ENCODE measurements at places on chromosomes 12 and 14.

DNA sequence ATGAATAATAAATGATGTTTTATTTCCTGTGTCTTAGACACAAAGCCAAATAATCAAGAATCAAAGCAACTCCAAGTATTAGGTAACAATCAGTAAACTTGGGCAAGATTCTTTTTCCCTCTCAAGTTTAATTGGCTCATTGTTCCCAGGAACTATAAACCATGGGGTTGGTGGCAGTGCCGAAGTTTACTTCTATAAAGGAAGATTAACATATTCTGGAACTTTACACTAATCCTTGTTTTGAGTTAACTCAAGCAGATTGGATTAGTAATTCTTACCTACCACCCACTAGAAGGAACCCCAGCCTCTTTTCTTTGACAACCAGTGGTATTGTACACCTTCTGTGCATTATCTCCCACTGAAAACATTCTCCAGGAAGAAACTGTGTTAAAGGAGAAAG lies 197.1 kb downstream of the EXOC5 start:
- ATAC-seq: no peak

GRCh38 chr12:31106101-31106803 lies 32.6 kb downstream of the DDX11 start:
- ATAC-seq: no peak

- ATAC-seq: no peak
Measured at GRCh38 chr12:32062881-32063280, 43.8 kb upstream of the BICD1 start.

DNA sequence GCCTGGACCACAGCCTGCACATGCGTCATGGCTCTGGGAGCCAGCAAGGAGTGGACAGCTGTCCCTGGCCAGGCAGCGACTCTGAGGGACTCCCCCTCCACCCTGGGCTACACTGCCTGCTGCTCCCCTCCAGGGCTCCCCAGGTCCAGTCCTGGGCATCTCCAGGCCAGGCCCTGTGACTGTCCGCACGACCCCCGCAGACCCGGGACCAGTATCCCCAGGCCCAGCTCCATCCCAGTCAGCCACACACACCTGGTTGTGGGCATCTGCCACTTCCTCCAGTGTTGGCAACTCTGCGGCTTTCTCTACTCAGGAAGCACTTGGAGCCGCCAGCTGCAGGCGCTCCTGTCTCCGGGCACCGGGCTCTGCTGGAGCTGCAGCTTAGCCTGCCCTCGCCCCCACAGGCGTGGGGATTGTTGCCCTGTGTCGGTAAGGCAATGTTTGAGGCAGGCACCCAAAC lies 2.4 kb downstream of the ULK1 start:
- ATAC-seq: no peak

DNA sequence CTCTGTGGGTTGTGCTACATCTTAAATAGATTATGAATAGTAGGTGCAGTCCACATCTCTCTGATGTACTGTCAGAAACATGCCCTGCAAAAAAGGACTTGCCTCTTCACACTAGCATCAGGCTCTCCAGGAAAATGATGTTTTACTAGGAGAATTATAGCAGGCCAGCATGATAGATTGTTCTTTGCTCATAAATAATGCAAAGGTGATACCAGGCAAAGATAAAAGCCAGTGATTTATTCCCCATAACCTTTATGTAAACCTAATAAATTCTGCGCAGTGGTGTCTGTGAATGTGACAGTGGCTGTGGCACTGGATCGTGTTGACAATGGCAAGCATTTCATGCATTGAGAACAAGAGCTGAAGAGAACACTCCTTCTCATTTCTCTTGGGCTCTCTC lies 646.5 kb upstream of the SEL1L start:
- ATAC-seq: no peak
